ENCODE measurements at places on chromosomes 1 and 21.

DNA sequence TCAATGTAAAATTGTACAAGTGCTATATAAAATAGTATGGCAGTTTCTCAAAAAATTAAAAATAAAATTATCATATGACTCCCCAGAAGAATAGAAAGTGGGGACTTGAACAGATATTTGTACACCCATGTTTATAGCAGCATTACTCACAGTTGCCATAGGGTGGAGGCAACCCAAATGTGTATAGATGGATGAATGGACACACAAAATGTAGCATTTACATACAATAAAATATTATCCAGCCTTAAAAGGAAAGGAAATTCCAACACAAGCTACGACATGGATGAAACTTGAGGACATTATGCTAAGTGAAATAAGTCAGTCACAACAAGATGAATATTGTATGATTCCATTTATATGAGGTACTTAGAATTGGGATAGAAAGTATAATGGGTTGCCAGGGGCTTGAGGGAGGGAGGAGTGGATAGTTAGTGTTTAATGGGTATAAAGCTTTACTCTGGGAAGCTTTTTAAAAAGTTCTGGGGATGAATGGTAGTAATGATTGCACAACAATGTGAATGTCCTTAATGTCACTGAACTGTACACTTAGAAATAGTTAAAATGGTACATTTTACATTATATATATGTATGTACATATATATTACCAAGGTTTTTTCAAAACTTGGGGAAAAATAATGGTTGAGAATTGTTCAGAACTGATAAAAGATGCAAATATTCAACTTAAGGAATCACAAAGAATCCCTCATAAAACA lies 53.0 kb upstream of the ADORA3 start:
- no peak for DNase-seq

GRCh38 chr1:21584096-21584495 lies 74.9 kb downstream of the ALPL start:
- DNase-seq = no peak

DNA sequence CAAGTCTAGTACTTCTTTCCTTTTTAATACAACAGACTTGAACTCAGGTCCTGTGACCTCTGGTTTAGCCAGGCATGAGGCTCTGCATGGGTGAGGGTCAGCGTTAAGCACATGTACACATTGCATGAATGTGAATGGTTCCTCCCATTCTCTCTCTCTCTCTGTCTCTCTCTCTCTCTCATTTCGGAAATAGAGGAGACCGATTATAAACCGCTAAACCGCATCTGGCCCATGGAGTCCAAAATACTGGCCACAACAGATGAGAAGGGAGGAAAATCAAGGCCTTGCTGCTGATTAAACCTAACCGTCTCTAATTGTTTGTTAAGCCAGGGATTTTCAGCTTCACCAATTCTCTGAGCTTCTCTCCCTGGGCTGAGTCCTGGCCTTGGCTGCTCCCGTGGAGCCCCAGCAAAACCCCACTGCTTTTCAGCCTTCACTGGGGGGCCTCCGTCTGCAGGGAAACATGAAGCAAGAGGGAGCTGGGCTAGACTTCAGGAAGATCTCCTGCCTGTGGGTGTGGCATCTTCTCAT lies 6.6 kb downstream of the RSPO1 start:
- DNase-seq = no peak

DNA sequence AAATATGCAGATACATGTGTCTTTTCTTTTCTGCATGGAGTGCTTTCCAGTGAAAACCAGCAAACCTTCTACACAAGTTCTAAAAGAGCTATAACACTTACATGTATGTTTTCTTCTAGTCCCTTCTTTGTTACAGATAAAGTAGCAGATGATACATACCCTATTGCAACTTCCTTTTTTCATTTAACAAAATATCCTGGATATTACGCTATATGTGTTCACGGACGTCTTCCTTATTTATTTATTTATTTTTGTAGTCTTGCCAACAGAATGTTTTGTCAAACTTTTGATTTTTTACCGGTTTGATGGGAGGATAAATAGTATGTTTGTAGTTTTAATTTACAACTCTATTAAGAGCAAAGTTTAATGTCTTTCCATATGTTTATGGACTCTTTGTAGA lies 5.2 kb upstream of the GALNT2 start:
- DNase-seq = no peak

GRCh38 chr1:90192408-90192807 lies 197.5 kb downstream of the ZNF326 start:
- DNase-seq = no peak

GRCh38 chr1:47572731-47573430 lies 135.0 kb downstream of the FOXD2 start:
- DNase-seq = no peak

GRCh38 chr1:155103325-155103724 lies 24.4 kb upstream of the EFNA1 start:
- no peak for DNase-seq

DNA sequence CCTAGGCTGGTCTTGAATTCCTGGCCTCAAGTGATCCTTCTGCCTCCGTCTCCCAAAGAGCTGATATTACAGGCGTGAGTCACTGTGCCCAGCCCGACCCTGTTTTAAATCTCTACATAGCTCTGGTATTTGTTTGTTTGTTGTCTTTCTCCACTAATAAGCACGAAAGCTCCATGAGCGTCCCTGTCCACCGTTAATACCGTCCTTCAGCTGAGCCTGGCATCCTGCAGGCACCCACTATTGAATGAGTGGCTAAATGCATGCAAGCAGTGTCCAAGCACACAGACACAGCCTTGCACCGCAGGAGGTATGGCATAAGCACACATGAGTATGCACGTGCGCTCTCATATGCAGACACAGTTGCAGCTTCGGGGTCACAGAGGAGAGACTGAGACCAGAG lies 4.5 kb upstream of the COL16A1 start:
- no peak for DNase-seq

GRCh38 chr1:182995894-182996293 lies 27.3 kb upstream of the LAMC1 start:
- no peak for DNase-seq

GRCh38 chr1:203796236-203796605 lies 798 bp downstream of the ZBED6 start:
- no peak for DNase-seq

DNA sequence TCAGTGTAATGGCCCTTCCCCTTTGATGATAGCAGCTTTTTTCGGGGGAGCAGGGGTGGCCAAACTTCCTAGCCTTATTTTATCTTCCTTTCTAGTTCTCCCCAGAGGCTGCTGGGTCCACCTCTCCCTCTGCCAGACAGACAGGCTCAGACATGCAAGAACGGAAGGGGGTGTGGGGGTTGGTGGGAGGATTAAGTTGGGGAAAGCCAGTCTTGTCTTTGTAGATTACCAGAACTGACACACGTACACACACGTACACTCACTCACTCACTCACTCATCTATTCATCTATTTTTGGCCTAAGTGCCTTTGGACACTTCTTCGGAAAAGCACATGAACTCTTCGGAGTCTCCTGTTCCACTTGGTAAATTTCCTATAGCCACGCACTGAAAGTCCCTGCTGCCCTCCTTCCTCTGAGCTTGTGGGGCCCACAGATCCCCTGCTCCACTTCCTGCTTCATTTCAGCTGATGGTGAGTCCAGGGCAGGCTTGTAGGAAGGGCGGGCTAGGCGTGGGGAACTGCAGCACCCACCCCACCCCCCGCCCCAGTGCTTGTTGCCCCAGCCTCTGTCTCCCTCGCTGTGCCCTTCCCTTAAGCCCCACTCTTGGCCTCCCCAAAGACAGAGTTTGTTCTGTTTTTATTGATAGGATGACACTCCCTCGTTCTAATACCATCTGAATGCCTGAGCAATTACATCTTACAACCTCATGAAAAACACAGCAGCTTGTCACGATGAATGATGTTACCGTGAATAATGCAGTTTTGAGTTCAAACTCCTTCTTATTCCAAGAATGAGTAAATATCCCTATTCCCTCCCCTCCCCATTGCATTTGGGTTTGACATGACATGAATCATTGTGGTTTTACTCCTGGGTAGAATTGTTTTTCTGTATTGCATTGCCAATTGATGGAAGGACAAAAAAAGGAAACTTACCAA lies 60.7 kb upstream of the ATP5PO start:
- DNase-seq = peak; percentile 26

DNA sequence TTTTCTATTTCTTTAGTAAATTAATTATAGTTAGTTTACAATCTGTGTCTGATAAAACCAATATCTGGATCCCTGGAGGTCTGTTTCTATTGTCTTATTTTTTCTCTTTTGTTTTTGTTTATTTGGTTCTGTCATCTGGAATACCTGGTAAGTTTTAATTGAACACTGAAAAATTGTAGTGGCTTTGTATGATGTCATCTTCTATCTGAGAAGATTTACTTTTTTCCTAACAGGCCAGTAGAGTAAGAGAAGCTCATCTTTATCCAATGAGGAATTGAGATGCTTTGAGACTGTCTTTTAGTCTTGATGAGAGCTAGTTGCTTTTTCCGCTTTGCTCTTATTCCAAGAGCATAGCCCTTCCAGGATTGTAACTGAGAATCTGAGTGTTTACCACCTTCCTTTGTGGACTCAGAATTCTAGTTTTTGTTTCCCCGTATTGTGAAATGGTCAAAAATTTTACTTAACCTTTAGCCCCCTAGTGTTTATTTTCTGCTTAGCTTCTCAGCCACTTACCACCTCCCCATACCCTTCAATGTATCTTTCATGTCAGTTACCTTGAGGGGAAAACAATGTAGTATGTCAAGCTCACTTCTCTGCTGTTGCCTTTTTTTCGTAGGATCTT lies 25.0 kb downstream of the PTGFRN start:
- DNase-seq = no peak

- no peak for DNase-seq
Observed at GRCh38 chr1:47403321-47403910, 12.7 kb upstream of the FOXE3 start.

GRCh38 chr1:21956720-21957552 lies 19.8 kb upstream of the HSPG2 start:
- DNase-seq = peak; percentile 72

- no peak for DNase-seq
Observed at GRCh38 chr1:233885196-233885920, 19.1 kb upstream of the SLC35F3 start.

- no peak for DNase-seq
Observed at GRCh38 chr21:34792504-34793089, 123.8 kb downstream of the CLIC6 start.

DNA sequence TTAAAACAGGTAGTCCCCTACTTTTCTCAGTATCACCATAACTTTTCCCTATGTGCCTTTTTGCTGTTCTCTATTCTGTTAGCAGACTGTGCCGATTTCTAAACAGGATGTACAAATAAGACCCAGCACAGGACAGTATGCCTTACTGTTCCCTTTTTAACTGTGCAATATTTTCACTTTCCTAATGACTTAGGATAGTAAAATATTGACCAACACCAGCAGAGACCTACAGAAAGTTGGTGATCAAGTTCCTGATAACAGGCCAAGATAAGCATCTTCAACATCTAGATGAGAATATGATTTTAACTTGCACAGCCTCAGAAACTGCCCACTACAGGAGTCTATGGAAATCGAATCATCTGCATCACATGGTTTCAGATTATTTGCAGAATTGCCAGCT lies 42.0 kb downstream of the ADSS2 start:
- no peak for DNase-seq

DNA sequence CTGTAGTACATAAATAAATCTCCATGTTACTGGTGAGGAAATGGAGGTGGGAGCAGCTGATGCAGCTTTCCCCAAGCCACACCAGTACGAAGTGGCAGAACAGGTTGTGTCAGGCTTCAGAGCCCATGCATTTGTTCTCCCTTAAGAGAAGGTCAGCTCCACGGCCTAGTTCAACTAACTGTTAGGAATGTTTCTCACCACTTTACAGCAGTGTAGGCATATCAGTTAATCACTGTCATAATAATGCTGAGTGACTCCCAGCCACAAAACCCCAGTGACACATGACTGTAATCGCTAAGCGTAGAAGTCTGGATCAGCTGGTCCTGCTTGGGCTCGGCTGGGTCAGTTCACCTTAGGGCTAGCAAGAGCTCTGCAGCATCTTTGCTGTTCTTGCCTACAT lies 90.4 kb downstream of the VPS26C start:
- DNase-seq = no peak

- DNase-seq = no peak
Observed at GRCh38 chr1:227712648-227713047, 22.5 kb downstream of the JMJD4 start.

GRCh38 chr1:27912429-27912828 lies 22.4 kb upstream of the SMPDL3B start:
- DNase-seq = no peak

GRCh38 chr1:10108134-10108663 lies 75.4 kb downstream of the UBE4B start:
- DNase-seq = no peak

DNA sequence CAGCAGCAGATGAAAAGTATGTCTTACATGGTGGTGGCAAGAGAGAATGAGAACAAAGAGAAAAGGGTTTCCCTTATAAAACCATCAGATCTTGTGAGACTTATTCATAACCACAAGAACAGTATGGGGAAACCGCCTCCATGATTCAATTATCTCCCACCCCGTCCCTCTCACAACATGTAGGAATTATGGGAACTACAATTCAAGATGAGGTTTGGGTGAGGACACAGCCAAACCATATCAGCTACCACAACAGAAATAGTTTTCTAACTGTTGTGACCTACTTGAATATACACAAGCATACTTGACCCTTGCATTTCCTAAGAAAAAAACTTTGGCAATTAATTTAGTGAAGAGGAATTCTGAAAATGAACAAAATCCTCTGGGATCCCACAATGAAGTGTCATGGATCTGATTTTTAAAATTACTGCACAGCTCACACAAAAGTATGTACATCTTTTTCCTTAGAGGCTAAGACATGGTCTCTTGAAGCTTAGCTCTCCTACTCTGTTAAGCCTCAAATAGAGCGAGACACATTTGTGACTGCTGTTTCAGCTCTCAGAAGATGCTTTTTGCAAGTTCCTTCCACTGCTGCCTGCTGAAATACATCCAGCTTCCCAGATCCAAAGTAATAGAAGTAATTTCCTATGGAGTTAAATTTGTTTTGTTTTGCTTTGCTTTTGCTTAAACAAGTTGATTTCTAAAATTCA lies 265.8 kb downstream of the DPYD start:
- no peak for DNase-seq

- DNase-seq = no peak
Observed at GRCh38 chr1:212643877-212644276, 35.3 kb downstream of the ATF3 start.

DNA sequence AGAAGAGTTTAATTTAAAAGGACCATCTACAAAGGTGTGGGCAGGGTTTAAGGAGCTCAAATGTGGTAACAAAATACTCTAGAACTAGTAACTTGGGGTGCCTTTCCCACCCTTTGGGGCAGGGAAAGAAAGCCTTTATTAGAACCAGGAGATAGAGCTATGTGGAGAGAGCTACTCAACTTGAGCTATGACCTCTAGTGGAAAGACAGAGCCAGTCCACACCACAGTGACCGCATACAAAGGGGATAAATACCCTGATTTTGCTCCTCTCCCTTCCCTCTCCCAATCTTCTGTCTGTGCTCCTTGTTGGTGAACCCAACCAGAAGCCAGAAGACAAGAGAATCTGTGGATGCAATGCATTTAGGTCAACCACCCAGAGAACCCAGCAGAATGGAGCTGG lies 54.4 kb upstream of the JAK1 start:
- no peak for DNase-seq

DNA sequence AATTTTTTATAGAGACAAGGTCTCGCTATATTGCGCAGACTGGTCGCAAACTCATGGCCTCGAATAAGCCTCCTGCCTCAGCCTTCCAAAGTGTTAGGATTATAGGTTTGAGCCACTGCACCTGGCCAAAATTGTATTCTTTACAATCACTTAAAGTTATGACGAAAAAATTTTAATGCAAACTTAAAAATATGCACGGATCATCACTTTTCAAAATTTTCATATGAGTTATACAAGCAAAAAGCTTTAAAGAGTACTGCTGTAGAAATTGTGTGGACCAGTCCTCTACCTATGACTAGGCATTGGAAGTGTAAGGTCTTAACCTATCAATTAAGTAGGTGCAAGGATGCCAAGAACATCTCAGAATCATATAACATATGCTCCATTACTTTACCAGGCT lies 34.9 kb downstream of the COP1 start:
- DNase-seq = no peak
